ENCODE measurements at places on chromosomes 11 and 22.

- DNase-seq, result no peak
Measured at GRCh38 chr22:28911777-28912669, 28.7 kb downstream of the ZNRF3 start.

GRCh38 chr11:119110439-119110838, 3.3 kb downstream of the C2CD2L start:
- no peak for DNase-seq

- DNase-seq, result no peak
Measured at GRCh38 chr11:120565466-120566155, 54.1 kb downstream of the GRIK4 start.

DNA sequence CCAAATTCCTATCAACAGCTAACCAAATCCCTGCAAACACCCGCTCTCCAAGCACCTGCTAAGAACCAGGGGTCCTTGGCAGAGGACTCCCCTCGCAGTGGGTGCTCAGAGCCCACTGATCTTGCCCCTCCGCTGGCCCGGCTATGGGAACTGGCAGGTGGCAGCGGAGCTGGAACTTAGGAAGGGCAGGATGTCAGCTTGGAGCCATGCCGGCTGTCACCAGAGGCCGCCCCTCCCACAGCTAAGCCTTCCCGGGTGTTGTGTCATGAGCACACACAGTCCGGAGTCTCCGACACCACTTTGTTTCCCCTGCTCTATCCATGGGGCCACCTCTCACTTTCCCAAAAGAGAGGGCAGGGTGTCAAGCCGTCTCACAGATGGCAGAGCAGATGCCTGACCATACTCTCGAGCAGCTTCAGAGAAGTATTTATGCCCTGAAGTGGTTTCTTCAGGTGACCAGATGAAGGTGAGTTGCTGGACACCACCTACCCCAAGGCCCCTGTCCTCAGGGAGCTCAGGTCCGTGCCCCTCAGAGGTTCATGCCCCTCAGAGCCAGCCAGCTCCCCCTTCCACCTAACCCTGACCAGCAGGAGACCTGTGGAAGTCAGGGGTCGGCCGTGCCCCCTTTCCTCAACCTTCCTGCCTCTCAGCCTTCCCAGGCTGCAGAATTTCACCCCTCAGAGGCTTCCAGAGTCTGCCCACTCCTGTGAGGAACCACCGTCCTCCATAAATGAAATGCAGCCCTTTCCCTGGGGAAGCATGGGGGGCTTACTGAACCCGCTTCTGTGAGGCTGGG, 545.7 kb upstream of the B3GAT1 start:
- no peak for DNase-seq

DNA sequence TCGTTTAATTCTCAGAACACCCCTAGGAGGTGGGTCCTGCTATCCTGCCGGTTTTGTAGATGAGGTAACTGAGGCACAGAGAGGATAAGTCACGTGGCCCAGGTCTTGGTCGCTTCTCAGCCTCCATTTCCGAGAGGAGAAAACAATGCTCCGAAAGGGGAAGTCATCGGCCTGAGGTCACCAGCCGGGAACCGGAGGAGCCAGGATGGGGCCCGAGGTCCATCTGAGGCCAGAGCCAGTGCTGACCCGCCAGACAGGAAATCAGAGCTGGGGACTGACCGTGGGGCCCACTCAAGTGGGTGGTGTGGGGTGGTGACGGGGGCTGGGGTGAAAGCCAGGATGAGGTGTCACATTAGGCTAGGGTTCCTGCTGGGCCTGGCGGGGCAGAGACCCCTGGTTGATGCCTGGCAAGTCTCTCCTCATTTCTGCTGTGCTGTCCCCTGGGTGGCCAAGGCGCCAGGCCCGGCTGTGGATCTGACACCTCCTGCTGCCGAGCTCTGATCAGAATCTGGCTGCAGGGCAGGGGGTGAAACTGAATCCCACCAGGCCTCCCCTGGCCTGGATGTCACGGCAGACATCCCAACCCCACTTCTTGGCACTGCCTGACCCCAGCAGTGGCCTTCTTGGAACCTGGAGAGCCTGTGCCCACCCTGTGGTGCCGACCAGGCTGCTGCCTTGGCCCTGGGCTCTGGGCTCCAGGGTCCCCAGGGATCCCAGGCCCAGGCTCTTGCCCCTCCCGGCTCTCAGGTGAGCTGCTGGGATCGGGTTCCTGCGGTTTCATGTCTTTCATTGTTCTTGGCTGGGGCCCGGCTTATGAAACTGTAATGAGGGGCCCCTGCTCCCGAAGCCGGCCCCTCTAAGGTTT, 12.0 kb downstream of the TRIOBP start:
- no peak for DNase-seq

DNA sequence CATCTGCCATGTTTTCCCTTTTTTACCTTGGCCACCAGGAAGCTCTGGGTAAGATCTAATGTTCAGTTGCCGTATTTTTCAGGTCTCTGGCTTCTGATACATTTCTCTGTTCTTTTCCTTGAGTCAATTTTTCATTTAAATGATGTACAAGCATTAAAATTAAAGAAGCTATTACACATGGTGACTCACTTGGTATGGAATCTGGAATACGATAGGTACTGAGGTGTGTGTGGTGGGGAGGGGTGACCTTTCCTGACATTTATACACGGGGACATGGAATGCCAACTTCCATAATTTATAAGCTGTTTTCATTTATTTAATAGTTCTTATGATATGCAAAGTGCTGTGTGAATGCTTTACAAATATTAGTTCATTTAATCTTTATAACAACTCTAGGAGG, 47.8 kb upstream of the ALX4 start:
- DNase-seq, result no peak

DNA sequence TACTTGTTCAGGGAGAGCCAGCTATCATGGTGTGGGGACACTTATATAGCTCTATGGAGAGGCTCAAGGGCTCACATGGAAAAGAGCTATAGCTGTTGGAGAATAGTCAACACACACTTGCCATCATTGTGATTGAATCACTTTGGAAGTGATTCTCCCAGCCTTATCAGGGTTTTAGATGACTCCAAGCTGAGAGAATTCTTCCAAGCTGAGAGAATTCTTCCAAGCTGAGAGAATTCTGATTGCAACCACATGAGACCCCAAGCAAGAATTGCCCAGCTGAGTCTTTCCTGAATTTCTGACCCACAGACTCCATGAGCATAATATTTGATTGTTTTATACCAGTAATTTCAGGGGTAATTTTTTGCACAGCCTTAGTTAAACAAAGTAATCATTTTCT, 1318.3 kb upstream of the RAG2 start:
- DNase-seq, result no peak

GRCh38 chr11:60658409-60658808, 41.0 kb upstream of the MS4A8 start:
- no peak for DNase-seq

- DNase-seq, result no peak
Measured at GRCh38 chr22:25669253-25670069, 72.5 kb upstream of the MYO18B start.

DNA sequence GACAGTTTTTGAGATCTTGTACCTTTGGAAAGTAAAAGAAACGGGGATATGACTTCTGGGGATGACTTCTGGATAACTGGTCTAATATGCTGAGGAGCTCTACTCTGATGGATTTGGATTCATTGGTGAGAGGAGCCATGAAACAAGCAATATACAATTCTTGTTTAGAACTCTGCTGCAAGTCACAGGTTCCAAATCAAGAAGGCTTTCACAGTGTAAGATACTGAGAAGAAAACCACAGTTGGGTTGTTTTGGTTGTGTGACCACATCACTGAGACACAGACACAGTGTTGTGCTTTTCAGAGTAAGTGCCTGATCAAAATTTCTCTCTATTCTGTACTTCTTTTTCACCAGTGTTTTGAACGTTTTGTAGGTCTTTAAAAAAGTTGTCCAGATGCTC, 13.1 kb upstream of the UCP2 start:
- no peak for DNase-seq

- DNase-seq, result no peak
Measured at GRCh38 chr11:71934213-71934612, 5.4 kb downstream of the RNF121 start.

- no peak for DNase-seq
Measured at GRCh38 chr11:63212742-63213141, 30.7 kb downstream of the SLC22A25 start.

DNA sequence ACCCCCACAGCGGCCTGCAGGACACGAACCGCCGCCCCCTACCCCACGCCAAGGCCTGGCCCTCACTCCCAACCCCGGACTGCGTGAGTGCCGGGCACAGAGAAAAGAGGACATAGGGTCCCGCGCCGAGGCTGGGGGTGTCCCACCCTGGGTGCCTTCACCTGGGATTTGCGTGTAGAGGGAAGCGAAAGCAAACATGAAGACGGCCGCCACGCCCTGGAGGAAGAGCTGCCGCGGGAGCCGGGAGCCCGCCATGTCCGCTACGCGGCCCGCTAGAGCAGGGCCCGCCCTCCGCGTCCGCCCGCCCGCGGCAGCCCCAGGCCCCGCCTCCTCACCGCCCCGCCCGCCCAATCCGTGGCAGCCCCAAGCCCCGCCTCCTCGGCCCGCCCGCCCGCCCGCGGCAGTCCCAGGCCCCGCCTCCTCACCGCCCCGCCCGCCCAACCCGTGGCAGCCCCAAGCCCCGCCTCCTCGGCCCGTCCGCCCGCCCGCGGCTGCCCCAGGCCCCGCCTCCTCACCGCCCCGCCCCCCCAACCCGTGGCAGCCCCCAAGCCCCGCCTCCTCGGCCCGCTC, at the start of gene LMF2:
LMF2 (minus strand) TSS at position 282 of the 570 bp plus-strand sequence; CDS start at position 255, 27 bp downstream.
- peak; percentile 87 for DNase-seq

DNA sequence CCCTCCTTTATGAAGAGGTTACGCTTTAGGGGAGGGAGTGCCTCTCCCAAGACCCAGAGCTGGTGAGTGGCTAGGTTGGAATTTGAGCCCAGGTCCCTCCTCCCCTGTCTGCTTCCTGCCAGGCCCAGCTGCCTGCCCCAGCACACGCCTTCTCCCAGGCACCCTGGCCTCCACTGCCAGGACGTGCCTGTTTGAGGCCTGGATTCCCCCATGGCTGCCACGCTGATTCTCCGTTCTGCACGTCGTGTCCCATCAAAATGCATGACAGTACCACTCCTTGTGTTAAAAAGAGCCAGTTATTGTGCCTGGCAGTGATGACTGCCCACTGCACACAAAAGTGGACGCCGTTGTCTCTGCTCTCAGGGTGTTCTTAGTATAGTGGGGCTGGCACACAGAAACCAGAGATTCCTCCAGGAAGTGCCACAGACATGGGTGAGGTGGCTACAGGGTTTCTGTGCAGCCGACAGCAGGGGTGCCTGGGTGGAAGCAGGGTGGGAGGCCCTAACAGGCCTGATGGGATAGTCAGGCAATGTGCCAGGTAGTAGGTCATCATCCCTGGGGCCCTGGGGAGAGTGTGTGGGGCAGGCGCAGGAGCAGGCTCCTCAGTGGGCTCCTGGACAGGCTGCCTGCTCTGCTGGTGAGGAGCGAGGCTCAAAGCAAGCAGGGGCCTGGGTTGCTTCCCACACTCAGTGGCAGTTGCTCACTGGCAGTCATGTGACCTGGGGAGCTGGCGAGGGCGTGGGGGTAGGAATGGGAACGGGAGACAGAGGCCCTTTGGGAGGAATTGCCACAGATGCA, 24.2 kb downstream of the MED15 start:
- no peak for DNase-seq

- DNase-seq, result no peak
Measured at GRCh38 chr11:128886406-128887124, 4.6 kb upstream of the KCNJ5 start.

GRCh38 chr22:42324566-42324965, 54.1 kb upstream of the TCF20 start:
- DNase-seq, result no peak

DNA sequence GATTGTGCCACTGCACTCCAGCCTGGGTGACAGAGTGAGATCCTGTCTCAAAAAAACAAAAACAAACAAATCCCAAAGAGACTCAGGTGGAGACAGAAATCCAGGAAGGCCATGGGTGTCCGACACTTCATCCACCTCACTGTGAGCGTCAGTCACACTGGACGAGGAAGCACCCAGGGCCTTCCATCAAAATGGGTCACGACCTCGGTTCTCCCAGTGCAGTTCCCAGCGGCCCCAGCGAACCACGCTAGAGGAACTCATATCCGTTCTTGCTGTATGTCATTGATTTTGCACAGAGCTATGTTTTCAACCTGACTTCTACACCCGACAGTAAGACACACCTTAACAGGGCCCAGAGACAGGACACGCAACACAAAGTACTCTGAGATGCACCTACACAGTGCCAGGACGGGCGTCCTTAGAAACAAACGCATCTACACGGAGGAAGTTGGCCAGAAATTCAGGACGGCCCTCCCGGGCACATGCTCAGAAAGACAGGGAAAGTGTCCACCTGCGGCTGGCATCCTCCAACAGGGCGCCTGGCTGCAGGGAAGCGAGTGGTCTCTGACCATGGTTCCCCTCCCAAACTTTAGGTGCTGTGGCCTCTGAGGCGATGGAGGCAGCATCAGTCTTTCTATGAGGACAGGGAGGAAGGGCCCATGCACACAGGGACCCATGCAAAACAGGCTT, 410.5 kb downstream of the CTTN start:
- DNase-seq, result no peak

DNA sequence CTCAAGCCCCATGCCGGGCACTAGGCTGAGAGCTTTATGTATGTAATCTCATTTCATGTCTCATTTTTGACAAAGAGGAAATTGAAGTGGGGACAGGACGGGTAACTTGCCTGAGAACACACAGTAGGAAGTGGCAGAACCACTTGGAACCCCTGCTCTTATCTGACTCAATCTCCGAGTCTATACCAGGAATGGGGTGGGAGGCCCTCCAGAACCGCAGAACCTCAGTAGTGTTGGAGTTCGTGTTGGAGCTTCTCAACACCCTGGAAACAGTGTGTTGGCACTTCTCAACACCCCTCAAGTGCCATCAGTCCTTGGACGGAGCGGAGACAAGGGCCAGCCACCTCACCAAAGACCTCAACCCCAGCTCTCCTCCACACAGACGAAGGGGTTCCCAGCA, 38.8 kb upstream of the POLA2 start:
- no peak for DNase-seq

DNA sequence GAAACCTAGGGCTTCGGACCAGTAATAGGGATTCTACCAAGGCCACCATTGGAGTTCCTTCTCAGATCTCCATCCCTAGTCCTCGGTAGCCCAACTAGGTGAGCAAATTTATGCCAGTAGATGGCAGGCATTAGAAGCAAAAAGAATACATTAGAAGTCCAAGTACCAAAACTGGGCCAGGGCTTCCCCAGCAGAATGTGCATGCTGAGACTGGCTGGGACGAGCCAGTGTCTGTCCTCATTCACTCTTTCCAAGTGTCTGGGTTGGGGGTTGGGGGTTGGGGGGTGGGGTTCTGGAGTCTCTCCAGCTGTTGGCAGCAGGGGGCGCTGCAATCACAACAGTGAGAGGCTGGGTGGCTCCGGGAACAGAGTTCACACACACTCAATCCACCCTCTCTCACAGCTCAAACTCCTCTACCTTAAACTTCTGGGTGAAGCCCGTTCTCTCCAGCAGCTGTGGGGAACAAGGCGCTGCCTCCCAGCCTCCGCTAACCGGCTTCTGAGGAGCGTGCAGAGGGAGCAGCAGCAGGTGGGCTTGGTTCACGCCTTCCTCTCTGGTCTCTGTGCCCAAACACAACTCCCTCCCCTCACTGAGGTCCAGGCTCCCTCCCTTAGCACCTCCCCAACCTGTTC, 57.5 kb downstream of the BTG4 start:
- DNase-seq, result peak; percentile 43
